ENCODE measurements at places on chromosomes 11 and 22.

DNA sequence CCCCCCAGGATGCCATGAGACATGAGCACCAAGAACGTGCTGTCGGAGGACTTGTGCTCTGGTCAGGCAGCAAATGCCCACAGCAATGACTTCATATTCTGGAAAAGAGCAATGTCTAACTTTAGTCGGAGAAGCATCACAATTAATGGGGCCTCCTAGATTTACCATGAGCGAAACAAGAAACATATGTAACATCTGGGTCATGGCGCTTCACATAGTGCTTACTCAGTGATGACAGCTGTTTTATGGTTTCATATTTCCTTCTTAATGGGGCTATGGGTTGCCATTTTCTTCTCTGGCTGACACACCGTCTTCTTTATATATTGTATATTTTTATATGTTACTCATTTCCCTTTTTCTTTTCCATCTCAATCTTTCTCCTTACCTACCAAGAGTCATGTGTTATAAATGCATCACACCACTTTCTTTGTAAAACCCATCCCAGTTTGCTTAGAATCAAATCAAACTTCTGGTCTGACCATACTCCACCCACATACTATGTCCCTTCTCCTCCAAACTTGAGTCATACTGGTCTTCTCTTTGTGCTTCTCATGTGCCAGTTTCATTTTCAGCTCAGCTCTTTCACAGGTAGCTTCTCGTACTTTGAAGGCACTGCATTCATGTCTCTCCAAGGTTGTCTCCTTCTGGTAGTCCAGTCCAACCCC, 9.4 kb upstream of the CASP12 start:
- DNase-seq, result no peak

DNA sequence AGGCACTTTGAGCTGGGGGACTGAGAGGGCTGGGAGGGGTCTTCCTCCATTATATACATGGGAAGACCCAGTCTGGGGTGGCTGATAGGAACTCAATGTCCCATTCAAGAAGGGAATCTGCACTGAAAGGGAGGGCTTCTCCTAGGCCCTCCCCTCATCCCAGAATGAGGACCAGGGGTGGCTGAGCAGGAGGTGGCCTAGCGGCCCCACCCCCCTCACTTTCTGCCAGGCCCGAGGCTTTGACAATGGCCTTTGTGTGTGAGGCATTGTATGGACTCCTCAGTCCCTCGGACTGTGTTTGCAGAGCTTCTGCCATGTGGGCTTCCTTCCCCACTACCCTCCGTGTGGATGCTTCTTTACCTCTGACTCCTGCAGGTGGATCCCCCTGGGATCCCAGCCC, 65.7 kb downstream of the NECTIN1 start:
- no peak for DNase-seq

- DNase-seq, result no peak
Measured at GRCh38 chr22:27032091-27032761, 374.8 kb downstream of the MIAT start.

GRCh38 chr11:12123273-12123672, 12.9 kb downstream of the MICAL2 start:
- no peak for DNase-seq

DNA sequence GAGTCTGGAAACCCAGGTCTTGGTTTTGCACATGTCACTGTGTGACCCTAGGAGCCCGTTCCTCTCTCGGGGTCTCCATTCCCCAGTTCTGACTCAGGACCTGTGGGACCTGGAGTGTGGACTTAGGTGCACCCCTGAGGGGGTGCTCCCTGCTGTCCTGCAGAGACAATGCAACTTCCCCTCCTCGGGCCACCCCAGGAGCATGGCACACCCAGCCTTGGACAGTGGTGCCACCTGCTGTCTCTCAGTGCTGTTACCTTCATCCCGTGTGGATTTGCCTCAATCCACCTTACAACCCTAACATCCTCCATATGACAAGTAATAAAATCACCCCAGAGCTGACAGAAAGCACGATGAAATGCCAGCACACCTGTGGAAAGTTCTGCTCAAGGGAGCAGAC, 27.5 kb upstream of the CRYBB3 start:
- no peak for DNase-seq

- DNase-seq, result no peak
Measured at GRCh38 chr11:28383456-28383855, 275.3 kb downstream of the METTL15 start.

- DNase-seq, result no peak
Measured at GRCh38 chr11:127066401-127067090, 66.0 kb upstream of the KIRREL3 start.

DNA sequence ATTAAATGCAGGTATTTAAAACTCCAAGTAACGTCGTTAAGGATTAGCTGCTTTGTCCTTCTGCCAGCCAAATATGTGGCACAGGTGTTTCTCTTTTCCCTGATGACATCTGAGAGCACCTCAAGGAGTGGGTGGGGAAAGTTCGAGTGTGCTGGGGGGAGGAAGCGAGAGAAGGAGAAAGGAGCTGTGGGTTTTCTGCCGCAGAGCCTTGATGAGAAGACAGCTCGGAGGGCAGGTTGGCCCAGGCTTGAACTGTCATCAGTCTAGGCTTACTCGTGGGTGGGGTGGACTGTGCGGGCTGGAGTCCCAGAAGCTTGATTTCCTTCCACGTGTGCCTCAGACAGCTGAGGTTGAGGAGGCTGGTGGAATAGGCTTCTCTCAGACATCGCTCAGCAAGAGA, 15.2 kb upstream of the SORL1-AS1 start:
- DNase-seq, result peak; percentile 5

GRCh38 chr11:69293819-69294505, at the start of gene MYEOV:
Gene MYEOV (plus strand): TSS chr11:69294155. CDS start chr11:69295355, 1,200 bp downstream.
- peak; percentile 29 for DNase-seq

GRCh38 chr11:2741377-2742131, 41.8 kb upstream of the KCNQ1OT1 start:
- DNase-seq, result no peak

- DNase-seq, result peak; percentile 60
Measured at GRCh38 chr22:35203583-35203982, 53.7 kb upstream of the HMGXB4 start.

DNA sequence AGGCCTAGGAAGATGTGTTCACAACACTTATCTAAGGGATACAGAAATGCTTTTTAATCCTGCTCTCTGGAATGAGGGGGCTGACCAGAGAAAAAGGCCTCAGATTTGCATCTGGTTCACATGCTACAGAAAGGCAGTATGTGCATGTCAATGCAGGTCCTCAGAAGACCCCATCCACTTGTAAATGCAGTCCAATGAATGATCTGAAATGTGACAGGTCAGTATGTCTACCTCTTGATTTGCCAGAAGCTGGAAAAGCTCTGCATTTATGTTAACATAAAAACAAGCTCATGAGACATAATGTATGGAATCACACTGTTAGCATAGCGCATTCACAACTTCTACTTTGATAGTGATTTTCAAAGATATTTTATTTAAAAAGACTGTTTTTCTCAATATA, 367.4 kb upstream of the CHORDC1 start:
- no peak for DNase-seq

DNA sequence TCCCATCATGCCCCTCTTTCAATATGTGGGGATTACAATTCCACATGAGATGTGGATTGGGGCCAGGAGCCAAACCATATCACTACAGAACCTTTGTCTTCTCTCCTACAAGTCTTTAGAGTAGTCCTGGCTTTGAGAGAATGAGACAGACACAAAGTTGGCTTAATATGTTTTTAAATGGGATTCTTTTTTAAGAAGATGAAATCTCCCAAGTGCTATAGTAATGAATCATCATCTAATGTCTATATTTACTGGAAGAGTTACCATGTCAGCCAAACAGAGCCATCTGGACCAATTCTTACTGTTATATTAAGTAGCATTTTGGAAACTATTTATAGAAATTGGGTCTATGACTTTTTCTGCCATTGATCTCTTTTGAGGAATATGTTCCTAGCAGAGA, 38.1 kb upstream of the CARD18 start:
- no peak for DNase-seq

- peak; percentile 44 for DNase-seq
Measured at GRCh38 chr22:33919391-33920196, 682 bp downstream of the LARGE1 start.
